A549 treated with CpdA at 1 μM for 4 hours (cell line): ENCODE measurements at places on chromosomes 7 and 10. TPM values are rescaled to one million over a fixed set of nuclear protein-coding genes. Genes with fewer than 3 reads are reported as not detected.

Gene ZNF138
- total RNA-seq: 3.1 to 3.3 TPM (median 3.3 TPM) in 5 replicates

Gene MALRD1
- total RNA-seq: 0.02 TPM in 1 of 5 replicates, not detected in the others

Gene RBP4
- 5.3 to 10.7 TPM (median 7.6 TPM) in 5 replicates for total RNA-seq

Gene SRRM3
- total RNA-seq: 5.6 to 8.2 TPM (median 7.6 TPM) in 5 replicates

Gene ERVW-1
- 0.03 TPM in 1 of 5 replicates, not detected in the others for total RNA-seq

Gene LRRC18
- total RNA-seq: not detected in 5 replicates

Gene PRSS37
- total RNA-seq: not detected in 5 replicates

Gene ZNF736
- total RNA-seq: 0.02 TPM in 1 of 5 replicates, not detected in the others

Gene BTRC
- total RNA-seq: 8.6 to 12.0 TPM (median 11.2 TPM) in 5 replicates

Gene LEP
- not detected in 5 replicates for total RNA-seq

Gene INHBA
- 0.50 to 1.6 TPM (median 1.1 TPM) in 5 replicates for total RNA-seq

Gene CHCHD3
- 82.9 to 92.6 TPM (median 84.7 TPM) in 5 replicates for total RNA-seq

Gene ZNF117
- 0.14 to 0.28 TPM (median 0.18 TPM) in 5 replicates for total RNA-seq

Gene PILRB
- 25.8 to 35.2 TPM (median 31.2 TPM) in 5 replicates for total RNA-seq

Gene TEX47
- not detected in 5 replicates for total RNA-seq

Gene MUC3A
- total RNA-seq: 8.9 to 15.9 TPM (median 12.7 TPM) in 5 replicates

Gene PIP
- not detected in 5 replicates for total RNA-seq

Gene RARRES2
- not detected in 5 replicates for total RNA-seq

Gene CHST15
- total RNA-seq: 8.2 to 9.1 TPM (median 8.8 TPM) in 5 replicates

Gene NPY
- not detected in 5 replicates for total RNA-seq

Gene SUN1
- total RNA-seq: 69.3 to 95.5 TPM (median 88.3 TPM) in 5 replicates

Gene ANK3
- 0.22 to 0.79 TPM (median 0.45 TPM) in 5 replicates for total RNA-seq

Gene CPN1
- 0.17 to 0.51 TPM (median 0.24 TPM) in 5 replicates for total RNA-seq

Gene DIP2C
- 5.7 to 8.2 TPM (median 7.6 TPM) in 5 replicates for total RNA-seq

Gene PAX2
- total RNA-seq: 0.15 to 0.32 TPM (median 0.23 TPM) in 5 replicates

Gene HACD1
- total RNA-seq: 36.3 to 63.0 TPM (median 57.3 TPM) in 5 replicates
